ENCODE measurements at places on chromosomes 4 and X.

DNA sequence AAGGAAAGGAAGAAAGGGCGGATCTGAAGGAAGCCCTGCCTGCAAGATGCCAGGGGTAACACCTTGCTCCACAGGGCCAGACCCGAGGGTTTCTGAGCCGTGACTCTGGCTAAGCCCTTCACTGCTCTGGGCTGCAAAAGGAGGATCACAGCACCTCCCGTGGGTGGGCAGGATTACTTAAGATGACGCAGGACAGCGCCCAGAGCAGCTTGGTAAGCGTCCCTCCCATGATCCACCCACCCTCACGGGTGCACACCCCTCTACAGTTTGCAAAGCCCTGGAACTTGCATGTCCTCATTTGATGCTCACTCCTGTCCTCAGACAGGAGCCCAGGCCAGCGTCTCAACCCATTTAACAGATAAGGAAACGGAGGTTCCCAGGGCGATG, 64.9 kb downstream of the CRMP1 start:
- H3K4me1 ChIP-seq, result no peaks in the 10 kb centered on the region
- no peaks in the 10 kb centered on the region for H3K36me3 ChIP-seq
- no peaks in the 10 kb centered on the region for H3K27me3 ChIP-seq
- DNase-seq, result no peak
- no peak overlapping the region for H3K4me3 ChIP-seq

GRCh38 chr4:1754336-1754735, 33.0 kb downstream of the TACC3 start:
- H3K4me1 ChIP-seq, result peaks cover 9% of the 10 kb centered on the region
- H3K4me3 ChIP-seq, result no peak overlapping the region
- no peaks in the 10 kb centered on the region for H3K27me3 ChIP-seq
- no peaks in the 10 kb centered on the region for H3K36me3 ChIP-seq

DNA sequence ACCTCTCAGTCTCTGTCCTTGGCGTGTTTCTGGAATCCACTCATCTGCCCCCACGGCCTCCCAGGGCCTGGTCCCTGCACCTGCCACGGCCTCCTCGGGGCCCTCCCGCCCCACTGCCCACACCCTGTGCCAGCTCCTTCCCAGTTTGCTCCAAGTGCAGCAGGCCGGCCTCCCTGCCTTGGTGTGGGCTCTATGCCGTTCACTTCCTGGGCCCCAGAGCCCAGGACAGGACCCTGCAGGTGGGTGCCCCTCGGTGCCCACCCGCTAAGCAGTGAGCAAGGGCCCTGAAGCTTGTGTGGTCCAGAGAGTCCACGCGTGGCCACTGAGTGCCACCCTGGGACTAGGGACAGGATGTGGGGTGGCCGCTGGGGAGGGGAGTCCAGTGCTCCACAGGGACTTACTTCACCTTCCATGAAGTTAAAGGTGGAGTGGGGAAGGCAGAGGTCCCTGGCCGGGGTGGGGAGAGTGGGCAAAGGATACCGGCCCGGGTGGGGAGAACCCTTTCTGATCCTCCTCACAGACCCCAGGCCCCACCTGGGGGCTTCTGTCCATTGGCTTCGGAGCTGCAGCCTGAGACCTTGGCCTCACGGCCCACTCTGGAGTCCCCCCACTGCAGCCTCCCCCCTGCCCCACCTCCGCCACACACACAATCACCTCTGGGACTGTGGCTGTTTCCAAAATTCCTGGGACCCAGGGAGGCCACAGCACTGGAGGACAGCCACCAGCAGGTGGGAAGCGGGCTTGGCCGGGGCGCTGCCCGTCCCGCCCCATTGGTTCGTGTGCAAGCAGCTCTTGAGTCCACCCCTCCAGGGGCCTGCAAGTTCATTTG, 60.0 kb upstream of the NKX1-1 start:
- no peak overlapping the region for H3K27ac ChIP-seq
- no peak overlapping the region for H3K4me3 ChIP-seq
- H3K4me1 ChIP-seq, result no peaks in the 10 kb centered on the region
- no peaks in the 10 kb centered on the region for H3K27me3 ChIP-seq
- H3K36me3 ChIP-seq, result no peaks in the 10 kb centered on the region
- DNase-seq, result no peak

DNA sequence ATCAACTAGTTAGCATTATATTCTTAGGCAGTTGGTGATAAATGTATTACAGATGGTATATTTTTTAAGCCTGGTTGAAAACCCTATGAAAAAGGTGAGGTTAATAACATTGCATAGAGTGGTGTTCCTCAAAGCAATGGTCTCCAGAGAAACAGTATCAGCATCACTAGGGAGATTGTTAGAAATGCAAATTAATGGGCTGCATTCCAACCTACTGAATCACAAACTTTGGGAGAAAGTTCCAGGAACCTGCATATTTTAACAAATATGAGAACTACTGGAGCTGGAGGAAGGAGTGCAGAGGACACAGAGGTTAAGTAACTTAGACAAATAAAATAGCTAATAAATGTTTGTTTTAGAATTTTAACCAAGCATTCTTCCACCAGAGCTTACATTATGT, 166.9 kb upstream of the PCDH10 start:
- DNase-seq, result no peak
- H3K27me3 ChIP-seq, result no peaks in the 10 kb centered on the region
- H3K27ac ChIP-seq, result no peak overlapping the region
- no peak overlapping the region for H3K4me3 ChIP-seq
- no peaks in the 10 kb centered on the region for H3K4me1 ChIP-seq

DNA sequence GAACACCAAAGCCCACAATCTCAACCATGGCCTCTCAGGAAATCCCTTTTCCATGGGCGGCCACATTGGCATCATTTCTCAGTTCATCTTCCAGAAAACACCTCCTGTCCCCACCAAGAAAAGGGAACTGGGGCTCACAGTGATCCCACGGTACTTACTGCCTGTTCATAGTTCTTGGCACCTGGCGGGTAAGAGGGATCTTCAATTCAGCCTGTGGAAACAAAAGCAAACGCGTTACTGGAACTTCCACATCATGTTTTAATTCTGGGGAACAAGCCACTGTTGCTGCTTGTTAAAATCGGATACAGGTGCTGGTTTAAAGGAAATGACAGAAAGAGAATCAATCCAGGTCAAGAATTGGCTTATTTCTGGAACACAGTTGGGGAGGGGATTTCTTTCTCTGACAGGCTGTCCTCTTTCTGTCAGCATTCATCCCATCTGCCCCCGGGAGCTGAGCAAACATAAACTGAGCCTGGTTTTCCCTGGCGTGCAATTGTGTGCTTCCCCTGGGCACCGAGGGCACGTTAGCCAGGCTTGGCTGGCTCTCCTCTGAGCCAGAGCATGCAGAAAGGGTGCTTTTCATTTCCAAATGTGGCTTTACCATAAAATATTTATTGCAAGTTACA, 16.8 kb downstream of the CLNK start:
- no peak for DNase-seq
- no peaks in the 10 kb centered on the region for H3K36me3 ChIP-seq
- H3K27ac ChIP-seq, result no peak overlapping the region
- peaks cover 12% of the 10 kb centered on the region for H3K4me1 ChIP-seq

GRCh38 chrX:46574774-46575381, 1.3 kb downstream of the CHST7 start:
- no peak for DNase-seq
- no peak overlapping the region for H3K27ac ChIP-seq
- no peaks in the 10 kb centered on the region for H3K4me1 ChIP-seq
- H3K4me3 ChIP-seq, result no peak overlapping the region
- H3K27me3 ChIP-seq, result no peaks in the 10 kb centered on the region

DNA sequence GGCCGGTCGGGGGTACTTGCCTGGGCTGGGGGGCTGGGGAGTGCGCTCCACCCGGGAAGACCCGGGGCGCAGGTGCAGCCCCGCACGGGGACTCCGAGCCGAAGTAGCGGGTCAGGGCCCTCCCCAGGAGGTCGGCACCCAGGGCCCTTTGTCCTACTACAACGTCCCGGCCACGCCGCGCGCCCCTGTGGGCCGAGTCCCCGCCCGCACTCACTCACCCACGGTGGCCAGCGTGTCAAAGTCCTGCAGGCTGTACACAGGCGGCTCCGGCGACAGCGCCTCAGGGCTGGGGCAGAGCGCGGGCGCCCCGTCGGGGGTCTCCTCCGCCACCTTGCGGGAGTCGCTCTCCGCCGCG, 602 bp downstream of the PRKX start:
- no peaks in the 10 kb centered on the region for H3K36me3 ChIP-seq
- H3K4me1 ChIP-seq, result no peaks in the 10 kb centered on the region
- no peak for DNase-seq

- no peak overlapping the region for H3K27ac ChIP-seq
- H3K27me3 ChIP-seq, result no peaks in the 10 kb centered on the region
- no peak overlapping the region for H3K4me3 ChIP-seq
- H3K4me1 ChIP-seq, result no peaks in the 10 kb centered on the region
Observed at GRCh38 chr4:20254511-20255250, 3.0 kb downstream of the SLIT2 start.
